ENCODE measurements at places on chromosomes 4 and X.

DNA sequence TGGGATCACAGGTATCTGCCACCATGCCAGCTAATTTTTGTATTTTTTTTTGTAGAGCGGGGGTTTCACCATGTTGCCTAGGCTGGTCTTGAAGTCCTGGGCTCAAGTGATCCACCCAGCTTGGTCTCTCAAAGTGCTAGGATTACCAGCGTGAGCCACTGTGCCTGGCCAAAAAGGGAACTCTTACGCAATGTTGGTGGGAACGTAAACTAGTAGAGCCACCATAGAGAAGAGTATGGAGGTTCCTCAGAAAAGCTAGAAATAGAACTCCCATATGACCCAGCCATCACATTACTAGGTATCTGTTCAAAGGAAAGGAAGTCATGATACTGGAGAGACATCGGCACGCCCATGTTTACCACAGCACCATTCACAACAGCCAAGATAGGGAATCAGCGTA lies 85.9 kb downstream of the PRKX start:
- DNase-seq, result no peak

DNA sequence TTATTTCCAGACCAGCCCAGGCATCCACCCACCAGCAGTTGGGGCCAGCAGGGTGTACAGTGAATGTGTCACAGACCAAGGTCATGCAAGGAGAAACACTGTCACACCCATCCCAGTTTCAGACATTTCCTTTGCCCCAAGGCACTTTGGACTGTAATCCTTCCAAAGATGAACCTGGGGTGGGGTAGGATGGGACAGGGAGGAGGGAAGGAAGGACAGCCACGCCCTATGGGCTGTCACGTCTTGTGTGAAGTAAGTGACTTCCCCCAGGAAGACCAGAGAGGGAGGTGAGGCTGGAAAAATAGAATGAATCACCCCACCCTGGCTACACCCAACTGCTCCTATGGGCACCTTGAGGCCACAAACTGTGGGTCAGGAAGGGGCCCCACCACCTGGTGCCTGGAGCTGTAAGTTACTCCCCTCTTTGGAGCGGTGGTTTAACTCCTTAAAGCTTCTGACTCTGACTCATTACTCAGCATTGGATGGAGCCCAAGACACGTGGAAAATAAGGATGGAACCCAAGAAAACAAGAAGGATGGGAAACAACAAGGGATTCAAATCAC lies 349.9 kb upstream of the KLF3 start:
- DNase-seq, result no peak

GRCh38 chr4:84962102-84962501 lies 4.4 kb downstream of the WDFY3 start:
- DNase-seq, result no peak

- DNase-seq, result no peak
These were observed 118.9 kb downstream of the SORCS2 start for GRCh38 chr4:7311205-7311604.

- DNase-seq, result no peak
These were observed 44.3 kb downstream of the AR start for GRCh38 chrX:67587946-67588624.

- DNase-seq, result no peak
These were observed 170.9 kb downstream of the COL25A1 start for GRCh38 chr4:109131559-109131958.

DNA sequence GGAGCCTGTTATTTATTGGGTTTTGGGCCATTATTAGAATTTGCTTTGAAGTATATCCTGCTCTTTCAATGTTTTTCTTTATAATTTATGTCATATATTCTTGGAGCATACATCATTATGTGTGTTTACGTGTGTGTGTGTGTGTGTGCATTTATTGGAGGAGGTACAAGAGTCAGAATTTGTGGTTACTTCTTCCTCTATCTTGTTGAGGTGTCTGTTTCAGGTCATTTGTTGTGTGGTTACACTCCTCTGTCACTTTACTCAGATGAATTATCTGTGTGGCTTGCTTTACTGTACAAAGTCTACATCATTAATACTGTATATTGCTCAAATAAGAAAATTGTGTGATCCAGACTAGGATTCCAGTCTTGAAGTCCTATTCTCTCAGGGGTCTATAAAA lies 1957.4 kb upstream of the TENM3 start:
- DNase-seq, result no peak

DNA sequence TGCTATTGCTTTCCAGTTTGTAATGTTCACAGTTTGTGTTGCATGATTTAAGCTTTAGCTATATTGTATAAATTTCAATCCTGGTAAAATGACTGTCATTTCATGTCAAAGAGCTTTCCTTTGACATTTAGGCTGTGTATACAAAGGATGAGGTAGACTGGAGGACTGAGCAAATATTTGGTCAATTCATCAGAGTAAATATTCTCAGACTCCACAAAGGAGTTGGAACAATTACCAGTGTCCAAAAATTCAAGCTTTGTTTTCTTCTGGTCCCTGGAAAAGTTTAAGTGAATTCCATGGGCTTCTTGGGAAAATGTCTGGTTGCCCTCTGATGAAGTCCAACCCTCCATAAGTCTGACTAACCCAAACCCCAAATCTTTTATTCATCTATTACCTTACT lies 682.4 kb downstream of the DACH2 start:
- no peak for DNase-seq

DNA sequence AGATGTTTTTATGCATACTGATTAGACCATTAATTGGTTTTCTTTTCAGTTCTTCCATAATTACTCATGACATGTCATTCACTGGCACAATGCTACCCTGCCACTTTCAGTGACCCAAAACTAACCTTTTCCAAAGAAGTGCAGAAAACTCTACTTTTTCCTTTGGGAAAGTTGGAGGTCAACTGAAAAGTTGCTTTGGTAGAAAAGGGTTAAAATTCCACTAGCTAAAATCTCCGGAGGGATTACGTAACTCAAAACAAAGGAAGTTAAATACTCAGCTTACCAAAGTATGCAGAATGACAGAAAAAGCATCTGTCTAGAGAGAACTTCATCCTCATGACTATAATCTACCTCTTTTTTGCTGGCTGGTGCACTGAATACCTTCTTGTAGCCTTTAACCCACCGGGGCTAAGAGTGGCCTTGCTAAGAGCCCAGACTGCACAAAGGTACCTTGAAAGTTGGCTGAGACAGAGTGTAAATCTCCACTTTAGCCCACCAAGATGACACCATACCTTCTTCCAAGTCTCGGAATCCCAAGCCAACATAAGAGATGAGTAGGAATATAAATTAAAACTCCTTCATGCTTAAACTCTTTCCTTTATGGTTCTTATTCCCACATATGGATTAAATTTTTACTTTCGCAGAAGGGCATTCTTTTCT lies 1099.5 kb upstream of the INTU start:
- DNase-seq, result no peak

DNA sequence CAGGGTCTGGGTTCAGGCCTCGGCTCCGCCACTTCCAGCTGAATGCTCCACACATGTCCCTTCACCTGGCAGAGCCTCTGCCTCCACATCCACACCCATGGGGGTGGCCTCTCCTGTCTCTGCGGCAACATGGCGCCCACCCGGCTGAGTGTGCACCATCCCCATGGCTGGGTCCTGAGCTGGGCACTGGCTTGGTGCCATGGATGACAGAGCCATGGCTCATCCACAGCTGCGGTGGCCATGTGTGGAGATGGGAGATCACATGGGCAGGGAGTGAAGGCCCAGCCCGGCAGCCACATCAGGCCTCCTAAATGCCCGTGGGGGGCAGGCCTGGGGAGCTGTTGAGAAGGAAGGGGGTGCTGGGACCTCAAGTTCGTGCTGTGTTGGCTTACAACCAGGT lies 213.7 kb downstream of the AFAP1 start:
- DNase-seq, result no peak

- DNase-seq, result no peak
These were observed 16.3 kb upstream of the MAOB start for GRCh38 chrX:43898406-43899035.

- DNase-seq, result no peak
These were observed 243.6 kb downstream of the ANK2 start for GRCh38 chr4:113293043-113293560.

GRCh38 chr4:95106408-95106928 lies 348.7 kb downstream of the BMPR1B start:
- no peak for DNase-seq

DNA sequence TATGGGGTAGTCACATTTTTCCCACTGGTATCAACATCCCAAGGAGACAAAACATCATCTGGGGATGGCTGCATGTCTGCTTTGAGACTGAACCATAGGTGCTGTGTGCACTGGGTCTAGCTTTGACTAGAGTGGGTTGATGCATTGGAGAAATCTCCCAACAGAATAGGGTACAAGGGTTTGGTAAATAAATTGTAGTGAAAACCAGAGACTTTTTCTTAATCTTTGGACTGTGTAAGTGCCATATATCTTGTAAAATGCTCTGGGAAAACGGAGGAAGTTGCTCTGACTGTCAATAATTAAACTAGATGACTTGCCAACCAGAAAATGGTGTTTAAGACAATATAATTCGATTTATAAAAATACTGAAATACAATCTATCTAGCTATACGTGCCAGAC lies 1064.0 kb upstream of the SLIT2 start:
- DNase-seq, result no peak

GRCh38 chrX:151488677-151489076 lies 74.8 kb upstream of the PASD1 start:
- DNase-seq, result no peak

DNA sequence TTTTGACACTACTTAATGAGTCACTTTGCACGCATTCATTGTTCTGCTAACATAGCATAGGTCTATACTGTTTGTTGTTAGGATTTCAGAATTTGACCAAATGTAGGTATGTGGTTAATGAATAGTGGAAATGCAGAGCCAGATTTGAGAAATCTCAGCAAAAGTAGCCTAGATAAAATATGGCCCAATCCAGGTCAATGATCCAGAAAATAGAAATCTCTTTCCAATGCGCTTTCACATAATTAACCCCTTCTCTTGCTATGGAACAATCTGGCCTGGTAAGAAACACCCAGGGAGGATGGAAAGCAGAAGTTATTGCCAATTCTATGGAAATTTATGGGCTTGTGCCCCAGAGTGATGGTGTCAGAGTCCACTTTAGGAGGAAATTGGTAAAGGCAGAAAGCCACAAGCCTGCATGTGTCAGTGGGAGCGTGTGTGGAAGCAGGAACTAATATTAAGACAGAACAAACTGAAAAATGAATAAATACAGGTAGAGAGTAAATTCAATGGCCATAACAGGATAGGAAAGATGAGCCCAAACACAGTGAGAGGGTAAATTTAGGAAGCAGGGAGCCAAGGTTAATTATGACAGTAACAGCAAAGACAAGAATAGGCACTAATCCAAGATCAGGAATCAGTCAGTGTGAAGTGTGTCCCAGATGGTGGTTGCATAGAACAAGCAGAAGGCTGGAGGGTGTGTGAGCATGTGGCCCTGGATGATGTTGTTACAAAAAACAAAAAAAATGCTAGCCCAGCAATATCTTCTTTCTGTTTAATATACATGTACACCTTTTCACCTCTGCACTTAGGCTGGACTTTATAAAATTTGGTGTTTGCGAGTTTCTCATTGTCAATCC lies 102.9 kb downstream of the SYTL5 start:
- no peak for DNase-seq

- DNase-seq, result no peak
These were observed 55.9 kb downstream of the TRIM2 start for GRCh38 chr4:153260132-153260531.

DNA sequence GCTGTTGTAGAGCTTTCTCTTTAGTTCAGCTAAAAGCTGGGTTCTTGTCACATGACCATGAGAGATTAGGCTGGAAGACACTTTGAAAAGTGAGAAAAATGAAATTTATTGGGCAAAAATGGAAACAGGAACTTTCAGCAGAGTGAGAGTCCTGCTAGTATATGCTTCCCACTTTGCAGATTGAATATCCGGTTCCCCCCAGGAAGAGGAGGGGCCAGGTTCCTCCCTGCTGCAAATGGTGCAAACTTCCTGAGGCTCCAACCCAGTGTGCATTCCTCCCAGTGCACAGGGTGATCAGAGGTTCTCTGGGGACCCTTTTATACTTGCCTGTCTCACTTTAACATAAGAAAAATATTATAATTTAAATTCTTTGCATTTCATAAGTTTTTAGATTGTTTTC lies 119.9 kb upstream of the SPIN4 start:
- no peak for DNase-seq

GRCh38 chrX:30312858-30313257 lies 3.7 kb upstream of the NR0B1 start:
- DNase-seq, result no peak

- no peak for DNase-seq
These were observed 123.9 kb upstream of the RXFP1 start for GRCh38 chr4:158397781-158398180.

DNA sequence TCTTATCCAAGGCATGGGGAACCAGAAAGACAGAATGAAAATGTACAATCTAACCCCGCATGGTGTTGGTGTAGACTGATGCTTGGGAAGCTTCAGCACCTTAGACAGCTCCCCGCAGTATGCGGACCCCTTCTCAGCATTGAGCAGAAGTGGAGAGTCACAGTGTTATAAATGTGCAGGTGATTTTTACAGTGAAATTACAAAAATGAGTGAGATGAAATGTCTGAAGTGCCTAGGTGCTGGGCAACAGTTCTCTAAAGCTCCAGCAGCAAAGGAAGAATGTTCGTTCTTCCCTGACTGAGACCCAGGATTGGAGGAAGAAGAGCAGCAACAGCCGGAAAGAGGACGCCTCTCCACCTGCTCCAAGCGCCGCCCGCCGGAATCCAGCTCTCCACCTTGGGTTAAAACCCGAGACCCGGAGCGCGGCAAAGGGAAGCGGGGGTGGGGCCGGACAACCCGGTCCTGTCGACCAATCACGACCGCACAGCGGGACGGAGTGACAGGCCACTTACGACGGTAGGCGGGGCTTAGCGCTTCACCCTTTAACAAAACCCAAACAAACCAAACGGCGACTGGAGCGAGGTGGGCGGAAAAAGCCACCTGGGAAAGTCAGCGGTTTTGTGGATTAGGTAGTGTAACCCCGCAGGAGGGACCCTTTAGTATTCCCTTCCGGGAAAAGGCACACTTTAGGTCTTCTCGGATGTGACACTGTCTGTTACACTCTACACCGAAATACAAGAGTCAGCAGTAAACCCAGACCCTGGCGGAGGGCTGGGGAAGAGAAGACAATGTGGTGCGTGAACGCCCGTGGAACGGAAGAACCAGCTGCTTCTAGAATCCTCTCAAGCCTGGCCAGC lies at the start of gene GLRA3:
Gene GLRA3 (minus strand): TSS at position 403 of the 857 bp plus-strand sequence. CDS start 436 bp downstream, outside the sequence.
- DNase-seq, result no peak

DNA sequence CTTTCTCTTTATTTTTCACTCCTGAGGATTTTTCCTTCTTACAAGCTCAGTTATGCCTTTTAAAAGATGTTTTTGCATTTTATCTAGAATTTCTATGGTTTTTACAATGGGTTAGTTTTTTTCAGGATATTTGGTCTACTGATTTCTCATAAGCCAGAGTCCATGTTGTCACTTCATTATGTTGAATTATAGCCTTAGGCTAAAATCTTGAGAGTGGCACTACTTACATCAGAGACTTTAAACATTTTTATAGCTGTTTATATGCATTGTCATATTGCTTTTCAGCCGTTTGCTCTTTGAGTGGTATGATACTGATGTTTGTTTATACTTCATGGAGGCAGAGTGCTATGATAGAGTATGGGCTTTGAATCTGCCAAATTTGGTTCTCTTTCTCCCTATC lies 36.4 kb downstream of the CXorf58 start:
- no peak for DNase-seq
